Fibroblast of skin of right quadriceps (primary cell): ENCODE measurements at places on chromosomes 16 and 17.

GRCh38 chr16:30185683-30186421 lies 2.5 kb downstream of the CORO1A start:
- DNase-seq, result no peak

DNA sequence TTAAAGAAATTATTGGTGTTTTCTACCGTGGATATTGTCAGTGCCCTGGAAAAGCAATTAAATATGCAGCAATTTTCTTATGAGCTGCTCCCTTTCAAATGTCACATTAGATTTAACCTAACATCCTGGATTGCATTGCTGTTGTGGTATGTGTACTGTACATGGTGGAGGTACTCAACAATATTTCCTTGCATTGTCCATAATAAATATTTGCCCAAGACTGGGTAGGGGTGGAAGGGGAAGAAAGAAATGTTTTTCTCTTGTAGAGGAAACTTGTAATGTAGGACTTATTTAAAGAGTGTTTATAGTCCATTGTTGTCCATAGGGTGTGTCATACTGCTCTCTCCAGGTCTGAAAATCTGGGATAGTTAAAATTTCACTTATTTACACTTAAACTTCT lies 346.2 kb upstream of the TBX2 start:
- no peak for DNase-seq

DNA sequence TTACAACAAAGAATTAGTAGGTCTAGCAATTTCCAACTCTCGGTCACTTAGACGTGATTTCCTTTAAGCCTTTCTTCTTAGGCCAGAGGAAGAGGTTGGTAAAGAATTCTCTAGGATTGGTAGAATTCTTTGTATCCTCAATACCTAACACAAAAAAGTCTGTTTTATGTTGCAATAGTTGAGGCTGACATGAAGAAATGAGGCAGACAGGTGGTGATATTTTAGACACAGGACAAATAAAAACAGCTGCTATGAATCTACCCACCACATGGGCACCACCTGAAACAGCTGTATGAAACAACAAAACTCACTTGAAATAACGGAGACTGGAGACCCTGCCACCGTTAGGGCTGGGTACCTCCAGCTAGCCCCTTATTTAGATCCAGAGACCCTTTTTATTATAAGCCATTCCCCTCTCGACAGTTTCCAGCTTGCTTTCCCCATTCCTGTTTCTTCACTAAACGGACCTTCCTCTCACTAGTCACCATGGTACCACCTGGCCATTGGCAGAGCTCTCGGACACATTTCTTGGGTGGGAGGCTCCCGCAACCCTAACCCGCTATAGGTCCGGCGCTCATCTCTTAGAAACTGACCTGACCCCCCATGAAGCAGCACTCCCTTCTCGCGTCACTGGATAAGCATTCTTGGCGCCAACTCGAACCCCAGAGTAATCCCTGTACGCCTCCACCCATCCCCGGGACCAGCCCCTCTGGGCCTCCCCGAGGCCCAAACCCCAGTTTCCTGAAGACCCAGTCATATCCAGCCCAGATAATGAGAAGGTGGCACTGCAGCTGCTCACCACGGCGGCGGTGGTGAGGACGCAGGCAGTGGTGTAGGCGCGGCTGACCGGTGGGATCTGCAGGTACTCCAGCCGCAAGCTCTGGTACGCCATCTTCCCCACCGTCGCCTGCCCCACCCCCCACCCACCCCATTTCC lies at the start of gene DERL2:
TSS of gene DERL2 (minus strand) at position 909 of the 936 bp plus-strand sequence. CDS start at position 892, 17 bp downstream.
- DNase-seq, result peak; percentile 48

GRCh38 chr16:68351463-68351862 lies 40.6 kb downstream of the PRMT7 start:
- no peak for DNase-seq

GRCh38 chr17:65609749-65610148 lies 48.3 kb upstream of the AXIN2 start:
- DNase-seq, result no peak

GRCh38 chr17:36703860-36704266 lies 102.5 kb downstream of the MRM1 start:
- DNase-seq, result peak; percentile 30

DNA sequence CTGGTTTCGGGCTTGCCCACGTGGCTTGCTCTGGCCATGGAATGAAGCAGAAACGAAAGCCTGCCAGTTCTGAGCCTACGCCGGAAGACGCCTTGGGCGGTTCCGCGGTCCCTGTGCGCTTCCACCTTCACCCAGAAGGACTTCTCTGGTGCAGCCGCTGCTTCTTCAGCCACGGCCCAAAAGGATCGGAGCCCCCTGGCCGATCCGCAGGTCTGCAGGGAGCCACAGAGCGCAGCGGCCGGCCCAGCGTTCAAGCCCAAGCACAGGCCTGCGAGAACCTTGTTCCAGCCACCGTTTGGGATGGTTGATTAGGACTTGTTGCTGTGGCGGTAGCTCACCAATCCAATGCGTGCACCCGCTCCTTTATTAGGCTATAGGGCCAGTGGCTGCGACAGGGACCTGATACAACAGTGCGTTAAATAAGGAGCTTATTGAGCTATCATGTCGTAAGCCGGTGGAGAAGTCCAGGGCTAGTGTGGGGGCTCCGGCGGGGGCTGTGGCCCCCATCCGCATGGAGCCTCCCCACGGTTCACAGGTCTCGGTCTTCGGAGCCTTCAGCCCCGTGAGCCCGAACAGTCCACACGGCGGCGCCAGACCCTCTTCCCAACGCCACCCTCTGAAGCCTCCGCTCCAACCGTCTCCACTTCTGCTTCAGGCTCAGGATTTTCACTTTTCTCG lies 10.2 kb upstream of the MPP2 start:
- DNase-seq, result peak; percentile 25

GRCh38 chr17:50352072-50352692 lies 6.3 kb downstream of the XYLT2 start:
- no peak for DNase-seq

DNA sequence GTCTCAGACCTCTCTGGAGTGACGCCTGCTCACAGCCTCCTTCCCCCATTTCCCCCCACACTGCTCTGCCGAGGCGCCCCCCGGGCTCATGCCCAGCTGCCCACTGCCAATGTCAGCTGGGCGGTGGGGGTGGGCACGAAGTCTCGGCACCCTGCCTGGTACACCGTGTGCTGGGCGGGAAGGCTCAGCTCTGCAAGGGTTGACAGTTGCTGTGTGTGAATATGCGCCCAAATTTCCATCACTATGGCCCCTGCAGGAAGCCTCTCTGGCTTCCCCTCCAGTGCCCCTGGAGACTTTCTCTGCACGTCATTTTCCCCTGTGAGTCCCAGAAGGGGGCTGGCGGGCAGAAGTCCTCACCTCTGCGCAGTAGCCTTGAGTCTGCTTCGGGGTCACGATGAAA lies 11.6 kb upstream of the CAMKK1 start:
- DNase-seq, result no peak

- no peak for DNase-seq
Measured at GRCh38 chr17:66789961-66790437, 44.9 kb upstream of the CACNG5 start.

DNA sequence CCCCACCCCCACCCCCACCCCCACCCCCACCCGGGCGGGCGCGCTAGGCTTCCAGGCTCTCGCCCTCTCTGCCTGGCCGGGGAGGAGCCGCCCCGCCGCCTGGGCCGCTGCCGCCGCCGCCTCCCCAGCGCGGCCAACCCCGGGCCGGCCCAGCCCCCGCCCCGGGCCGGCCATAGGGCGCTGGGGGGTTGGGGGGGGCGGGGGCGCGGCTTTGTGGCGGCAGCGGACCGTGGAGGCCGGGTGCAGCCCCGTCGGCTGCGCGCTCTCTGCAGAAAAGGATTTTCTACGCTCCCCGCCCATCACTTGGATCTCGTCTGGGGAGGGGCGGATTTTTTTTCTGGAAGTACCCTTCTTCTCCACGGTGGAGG lies 230.9 kb downstream of the MRTFB start:
- peak; percentile 75 for DNase-seq

- no peak for DNase-seq
Measured at GRCh38 chr17:29010586-29010985, 4.8 kb upstream of the SEZ6 start.

- no peak for DNase-seq
Measured at GRCh38 chr17:40422990-40423633, 5.4 kb upstream of the TOP2A start.

DNA sequence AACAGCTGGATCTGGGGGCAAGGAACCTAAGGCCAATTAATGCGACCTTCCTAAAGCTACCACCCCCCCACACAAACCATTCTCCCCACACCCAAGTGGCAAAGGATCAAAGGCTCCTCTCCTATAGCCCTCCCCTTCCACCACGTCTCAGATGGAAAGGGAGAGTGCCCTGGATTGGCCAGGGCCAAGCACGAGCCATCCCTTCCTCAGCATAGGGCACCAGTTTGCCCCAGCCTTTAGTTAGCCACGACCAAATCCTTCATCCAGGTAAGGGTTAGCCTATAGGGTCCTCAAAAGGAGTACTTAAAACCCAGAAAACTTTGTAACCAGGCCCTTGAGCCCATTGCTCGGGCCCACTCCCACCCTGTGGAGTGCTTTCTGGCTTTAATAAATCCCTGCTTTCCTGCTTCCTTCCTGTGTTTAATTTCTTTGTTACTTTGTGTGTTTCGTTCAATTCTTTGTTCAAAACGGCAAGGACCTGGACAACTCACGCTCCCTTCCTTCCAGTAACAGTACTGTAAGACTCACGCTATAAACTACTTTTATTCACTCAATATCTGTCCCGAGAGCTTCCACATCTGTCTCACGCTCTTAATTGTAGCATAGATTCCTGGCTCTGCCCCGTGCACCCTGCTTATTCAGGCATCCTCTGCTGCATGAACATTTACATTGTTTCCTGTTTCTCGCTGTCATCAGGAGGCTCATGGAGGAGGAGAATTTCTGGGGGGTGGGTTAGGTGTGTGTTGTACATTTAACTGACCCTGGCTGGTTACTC lies 62.3 kb downstream of the TNFRSF13B start:
- DNase-seq, result peak; percentile 20

- no peak for DNase-seq
Measured at GRCh38 chr17:45688353-45688752, 95.8 kb upstream of the CRHR1 start.

DNA sequence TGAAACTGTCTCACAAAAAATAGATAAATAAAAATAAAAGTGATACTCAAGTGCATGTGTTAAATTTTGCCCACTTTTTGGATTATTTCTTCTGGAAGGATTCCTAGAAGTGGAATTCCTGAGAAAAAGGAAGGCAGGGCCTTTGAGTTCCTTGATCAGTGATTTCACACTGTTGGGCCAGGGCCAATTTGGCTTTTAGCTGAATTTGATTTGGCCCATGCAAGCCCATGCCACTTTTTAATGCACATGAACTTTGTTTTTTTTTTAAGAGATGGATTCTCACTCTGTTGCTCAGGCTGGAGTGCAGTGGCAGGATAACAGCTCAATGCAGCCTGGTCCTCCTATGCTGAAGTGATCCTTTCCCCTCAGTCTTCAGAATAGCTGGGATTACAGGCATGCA lies 96.3 kb downstream of the TNFRSF13B start:
- DNase-seq, result no peak

DNA sequence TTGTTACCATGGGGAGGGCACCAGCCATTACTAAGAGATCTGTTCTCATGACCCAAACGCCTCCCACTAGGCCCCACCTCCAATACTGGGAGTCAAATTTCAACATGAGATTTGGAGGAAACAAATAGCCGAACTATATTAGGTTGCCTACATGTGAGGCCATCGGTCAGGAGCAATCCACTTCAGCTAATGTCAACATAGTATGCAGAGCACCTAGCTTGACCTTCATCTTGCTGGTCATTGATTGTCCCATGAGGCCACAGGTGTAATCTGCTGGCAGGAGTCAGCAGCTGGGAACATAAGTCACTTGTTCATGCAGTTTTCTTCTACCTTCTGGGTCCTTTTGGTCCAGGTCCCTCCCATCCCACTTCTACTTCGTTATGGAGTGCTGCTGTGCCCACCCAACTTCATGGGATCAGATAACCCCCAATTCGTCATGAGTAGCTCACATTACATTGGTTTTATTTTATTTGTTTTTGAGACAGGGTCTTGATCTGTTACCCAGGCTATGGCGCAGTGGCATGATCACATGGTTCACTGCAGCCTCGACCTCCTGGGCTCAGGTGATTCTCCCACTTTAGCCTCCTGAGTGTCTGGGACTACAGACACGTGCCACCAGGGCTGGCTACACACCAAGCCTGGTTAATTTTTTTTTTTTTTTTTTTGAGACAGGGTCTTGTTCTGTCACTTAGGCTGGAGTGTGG lies 5.9 kb upstream of the KPNA2 start:
- no peak for DNase-seq

DNA sequence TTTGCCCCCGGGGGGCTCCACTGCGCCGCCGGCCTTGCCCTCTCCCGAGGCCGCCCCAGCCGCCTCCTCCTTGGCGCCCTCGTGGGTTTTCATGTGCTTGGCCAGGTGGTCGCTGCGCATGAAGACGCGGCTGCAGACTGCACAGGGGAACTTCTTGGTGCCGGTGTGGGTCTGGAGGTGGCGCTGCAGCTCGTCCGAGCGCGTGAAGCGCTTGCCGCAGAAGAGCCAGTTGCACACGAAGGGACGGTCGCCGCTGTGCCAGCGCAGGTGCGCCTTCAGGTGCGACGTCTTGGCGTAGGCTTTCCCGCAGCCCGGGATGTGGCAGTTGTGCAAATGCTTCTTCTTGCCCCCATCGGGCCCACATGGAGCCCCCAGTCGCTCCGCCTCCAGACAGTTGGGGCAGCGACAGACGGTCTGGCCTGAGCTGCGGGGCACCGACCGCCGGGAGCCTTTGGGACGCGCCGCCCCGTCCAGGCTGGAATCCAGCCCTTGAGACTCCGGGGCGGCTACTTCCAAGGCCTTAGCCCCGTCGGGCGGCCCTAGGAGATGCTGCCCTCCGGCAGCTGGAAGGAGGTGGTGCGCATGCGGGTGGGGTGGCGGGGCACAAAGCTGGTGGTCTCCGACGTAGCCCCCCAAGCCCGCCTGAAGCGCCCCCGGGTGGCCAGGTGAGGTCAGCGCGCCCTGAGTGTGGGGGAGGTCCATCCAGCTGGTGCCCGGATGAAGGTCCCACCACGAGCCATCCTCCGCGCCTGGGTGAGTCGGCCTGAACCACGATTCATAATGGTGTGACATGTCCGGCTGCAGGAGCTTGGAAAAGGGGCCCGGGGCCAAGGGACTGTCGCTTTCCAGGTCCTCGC lies 3.4 kb downstream of the SP6 start:
- DNase-seq, result no peak

DNA sequence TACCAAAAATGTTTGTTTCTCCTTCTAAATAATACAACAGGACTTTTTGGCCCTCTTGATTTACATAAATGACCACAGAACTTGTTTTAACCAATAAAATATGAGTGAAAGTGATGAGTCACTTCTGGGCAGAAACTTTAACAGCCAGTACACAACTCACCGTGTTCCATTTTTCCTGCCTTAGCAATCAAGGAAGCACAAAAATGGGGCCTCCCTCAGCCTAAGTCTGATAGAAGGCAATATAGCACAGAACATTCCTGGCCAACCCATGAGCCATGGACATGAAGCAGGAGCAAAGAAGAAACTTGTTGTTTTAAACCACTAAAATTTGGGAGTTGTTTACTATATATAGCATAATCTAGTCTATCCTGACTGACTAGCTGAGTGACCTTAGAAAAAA lies 61.1 kb upstream of the MTMR4 start:
- DNase-seq, result peak; percentile 61

- peak; percentile 19 for DNase-seq
Measured at GRCh38 chr16:81174644-81175324, 63.7 kb upstream of the BCO1 start.
